ENCODE measurements at places on chromosomes 4 and X. TPM values are rescaled to one million over a fixed set of nuclear protein-coding genes. Genes with fewer than 3 reads are reported as not detected.

GRCh38 chr4:38949411-38950051 is 81.9 kb downstream of the FAM114A1 start:
- no peak for DNase-seq

DNA sequence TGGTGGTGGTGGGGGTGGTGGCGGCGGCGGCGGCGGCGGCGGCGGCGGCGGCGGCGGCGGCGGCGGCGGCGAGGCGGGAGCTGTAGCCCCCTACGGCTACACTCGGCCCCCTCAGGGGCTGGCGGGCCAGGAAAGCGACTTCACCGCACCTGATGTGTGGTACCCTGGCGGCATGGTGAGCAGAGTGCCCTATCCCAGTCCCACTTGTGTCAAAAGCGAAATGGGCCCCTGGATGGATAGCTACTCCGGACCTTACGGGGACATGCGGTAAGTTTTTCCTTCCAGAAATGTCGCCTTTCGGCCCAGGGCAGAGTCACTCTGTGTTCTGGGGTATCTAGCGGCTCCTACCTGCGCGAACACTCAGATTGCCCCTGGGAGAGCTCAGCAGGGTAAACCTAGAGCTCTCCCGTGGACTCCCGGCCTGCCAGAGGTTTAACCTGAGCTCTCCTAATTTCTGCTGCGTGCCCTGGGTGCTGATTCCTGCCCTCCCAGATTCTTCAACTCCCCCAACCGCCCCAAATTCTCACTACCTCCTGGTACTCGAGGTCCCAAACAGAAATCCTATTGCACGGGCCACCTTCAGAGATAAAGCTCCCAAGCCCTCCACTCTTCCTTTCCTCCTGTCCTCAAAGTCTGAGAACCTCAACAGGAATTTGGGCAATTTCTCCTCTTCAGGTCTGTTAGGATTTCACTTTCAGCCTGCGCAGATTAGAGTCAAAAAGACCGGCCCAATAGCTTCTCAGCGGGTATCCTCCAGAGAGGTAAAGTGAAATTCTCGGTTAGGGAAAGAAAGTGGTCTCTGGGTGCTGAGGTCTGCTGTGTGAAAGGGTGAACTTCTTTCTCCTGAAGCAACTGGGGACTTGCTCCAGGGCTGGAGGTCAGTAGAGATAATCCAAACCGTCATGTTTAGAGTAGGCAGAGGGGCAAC is 2.9 kb downstream of the AR start:
- no peak for DNase-seq

DNA sequence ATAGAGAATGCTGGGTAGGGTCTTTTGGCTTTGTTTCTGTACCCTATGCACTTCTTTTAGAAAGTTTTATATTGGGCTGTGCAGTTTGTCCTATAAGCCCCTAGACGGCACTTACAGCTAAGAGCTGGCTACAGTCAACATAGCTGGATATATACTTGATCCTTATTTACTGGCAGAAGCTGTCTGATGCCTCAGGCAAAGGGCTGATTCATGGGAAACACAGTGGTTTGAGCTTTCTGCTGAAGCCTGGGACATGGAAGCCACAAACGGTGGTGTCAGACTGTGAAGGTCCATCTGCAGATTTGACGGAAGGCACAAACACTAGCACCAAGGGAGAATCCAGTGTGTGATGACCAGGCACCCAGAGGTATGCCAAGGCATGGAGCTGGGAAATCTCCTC is 608.4 kb downstream of the ANKRD50 start:
- no peak for DNase-seq

Gene MAGEB10
- total RNA-seq: not detected

GRCh38 chrX:134191281-134191680 is 45.7 kb upstream of the CCDC160 start:
- DNase-seq: no peak

All from cardiac muscle cell (in vitro differentiated cells and primary cell).